Stimulated activated CD4-positive, alpha-beta T cell treated with anti-CD3 and anti-CD28 coated beads, Interleukin-4, amount 100 ng/mL, for 24 hours (primary cell): ENCODE measurements at places on chromosomes 5 and 9.
A peak's percentile ranks its signal among the peaks of the same experiment; 100 is the strongest.

DNA sequence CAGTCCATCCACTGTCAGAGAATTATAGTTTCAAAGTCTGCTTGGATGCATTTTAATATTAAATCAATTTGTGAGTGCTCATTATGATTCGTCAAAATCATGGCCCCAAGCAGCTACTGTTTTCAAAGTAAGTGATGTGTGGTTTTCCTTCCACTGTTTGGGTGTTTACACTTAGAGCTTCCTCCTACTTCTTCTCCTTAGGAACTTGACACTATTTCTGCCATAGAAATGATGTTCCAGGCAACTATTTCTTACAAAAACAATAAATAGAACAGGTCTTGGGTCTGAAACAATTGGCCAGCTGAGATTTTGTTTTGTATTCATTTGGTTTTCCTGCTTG is 132.8 kb upstream of the RAI14 start:
- no peak for DNase-seq

GRCh38 chr5:167271511-167271910 is 1019.9 kb upstream of the WWC1 start:
- DNase-seq: no peak

GRCh38 chr9:33289496-33289895 is 820 bp upstream of the NFX1 start:
- DNase-seq: peak; percentile 44

DNA sequence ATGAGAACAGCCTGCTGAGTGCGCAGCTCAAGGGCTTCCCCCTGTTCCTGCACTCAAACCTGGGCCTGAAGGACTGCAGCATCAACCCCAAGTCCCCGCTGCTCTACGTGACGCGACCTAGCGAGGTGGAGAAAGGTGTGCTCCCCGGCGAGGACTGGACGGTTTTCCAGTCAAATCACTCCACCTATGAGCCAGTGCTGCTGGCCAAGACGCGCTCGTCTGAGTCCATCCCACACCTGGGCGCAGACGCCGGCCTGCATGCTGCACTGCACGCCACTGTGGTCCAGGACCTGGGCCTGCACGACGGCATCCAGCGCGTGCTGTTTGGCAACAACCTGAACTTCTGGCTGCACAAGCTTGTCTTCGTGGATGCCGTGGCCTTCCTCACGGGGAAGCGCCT is 19.9 kb downstream of the NDST1 start:
- no peak for DNase-seq

GRCh38 chr5:167864801-167865200 is 426.6 kb upstream of the WWC1 start:
- no peak for DNase-seq

- DNase-seq: no peak
These were observed 38.9 kb upstream of the STX17 start for GRCh38 chr9:99867536-99867935.

GRCh38 chr9:4826417-4827166 is 33.8 kb downstream of the RCL1 start:
- DNase-seq: no peak

GRCh38 chr9:109889456-109889855 is 109.5 kb downstream of the PALM2AKAP2 start:
- no peak for DNase-seq

- DNase-seq: no peak
These were observed 83.2 kb upstream of the ANKH start for GRCh38 chr5:14954616-14955343.

- peak; percentile 44 for DNase-seq
These were observed 8.7 kb downstream of the TTC39B start for GRCh38 chr9:15298362-15298761.

- no peak for DNase-seq
These were observed 92.0 kb upstream of the IRX4 start for GRCh38 chr5:1974501-1975405.

DNA sequence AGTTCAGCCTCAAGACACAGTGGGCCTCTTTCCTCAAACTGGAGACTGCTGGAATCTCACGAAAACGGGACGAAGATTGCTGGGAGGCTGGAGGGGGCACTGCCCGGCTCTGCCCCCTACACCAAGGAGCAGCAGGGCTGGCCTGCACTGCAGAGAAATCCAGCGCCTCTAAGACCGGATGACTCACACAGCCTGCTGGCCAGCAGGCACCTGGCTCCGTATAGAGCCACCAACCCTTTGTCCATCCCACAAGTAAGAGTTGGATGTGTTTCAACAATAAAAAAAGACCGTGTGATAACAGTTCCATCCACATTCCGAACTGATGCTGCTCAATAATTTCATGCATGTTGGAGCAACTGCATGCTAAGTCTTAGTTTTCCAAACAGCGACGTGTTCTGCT is 11.5 kb downstream of the CCDC127 start:
- DNase-seq: no peak

DNA sequence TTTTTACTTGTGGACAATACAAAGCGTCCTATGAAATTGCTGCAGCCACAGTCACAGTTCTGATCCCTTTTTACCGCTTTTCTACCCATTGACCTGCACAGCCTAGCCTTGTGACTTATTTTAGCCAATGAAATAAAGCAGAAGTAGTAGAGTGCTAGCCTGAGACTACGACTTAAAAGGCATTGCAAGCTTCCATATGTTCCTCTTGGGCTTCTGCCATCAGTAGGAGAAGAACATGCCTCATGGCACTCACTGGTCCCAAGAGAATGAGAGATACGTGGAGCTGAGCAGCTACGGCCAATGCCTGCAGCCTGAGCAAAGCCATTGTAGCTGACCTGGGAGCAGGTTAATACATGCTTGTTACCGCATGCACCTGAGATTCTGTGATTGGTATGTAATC is 416.6 kb upstream of the CLINT1 start:
- no peak for DNase-seq

DNA sequence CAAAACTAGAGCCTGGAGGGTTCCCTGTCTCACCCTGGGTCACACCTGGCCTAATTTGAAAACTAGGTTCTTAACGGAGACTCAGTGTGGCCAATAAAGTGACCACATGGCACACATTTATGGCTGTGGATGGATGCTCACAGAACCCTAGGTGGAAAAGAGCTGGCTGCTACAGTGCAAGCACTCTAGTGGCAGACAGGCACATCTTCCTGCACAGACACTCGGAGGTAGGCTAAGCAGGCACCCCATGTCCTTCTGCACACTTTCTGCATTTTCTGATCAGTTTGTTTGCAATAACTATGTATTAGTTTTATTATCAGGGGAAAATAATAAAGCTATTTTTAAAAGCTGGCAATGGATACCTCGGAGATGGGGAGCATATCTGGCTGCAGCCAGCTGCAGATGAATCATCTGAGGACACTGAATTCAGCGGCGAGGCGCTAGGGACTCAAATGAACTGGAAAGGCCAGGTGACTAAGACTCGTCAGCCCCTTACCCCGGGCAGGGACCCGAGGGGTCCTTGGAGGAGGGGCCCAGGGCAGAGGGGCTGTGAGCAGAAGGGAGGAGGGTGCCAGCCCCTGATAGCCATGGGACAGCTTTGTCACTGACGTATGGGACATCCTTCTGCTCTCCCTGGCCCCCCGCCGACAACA is 96.2 kb downstream of the OLFM1 start:
- DNase-seq: no peak

GRCh38 chr9:136352682-136353081 is 10.9 kb downstream of the DNLZ start:
- DNase-seq: no peak

GRCh38 chr5:125151150-125151900 is 404.9 kb upstream of the ZNF608 start:
- no peak for DNase-seq

GRCh38 chr5:79560771-79561524 is 47.0 kb upstream of the HOMER1 start:
- DNase-seq: peak; percentile 41

DNA sequence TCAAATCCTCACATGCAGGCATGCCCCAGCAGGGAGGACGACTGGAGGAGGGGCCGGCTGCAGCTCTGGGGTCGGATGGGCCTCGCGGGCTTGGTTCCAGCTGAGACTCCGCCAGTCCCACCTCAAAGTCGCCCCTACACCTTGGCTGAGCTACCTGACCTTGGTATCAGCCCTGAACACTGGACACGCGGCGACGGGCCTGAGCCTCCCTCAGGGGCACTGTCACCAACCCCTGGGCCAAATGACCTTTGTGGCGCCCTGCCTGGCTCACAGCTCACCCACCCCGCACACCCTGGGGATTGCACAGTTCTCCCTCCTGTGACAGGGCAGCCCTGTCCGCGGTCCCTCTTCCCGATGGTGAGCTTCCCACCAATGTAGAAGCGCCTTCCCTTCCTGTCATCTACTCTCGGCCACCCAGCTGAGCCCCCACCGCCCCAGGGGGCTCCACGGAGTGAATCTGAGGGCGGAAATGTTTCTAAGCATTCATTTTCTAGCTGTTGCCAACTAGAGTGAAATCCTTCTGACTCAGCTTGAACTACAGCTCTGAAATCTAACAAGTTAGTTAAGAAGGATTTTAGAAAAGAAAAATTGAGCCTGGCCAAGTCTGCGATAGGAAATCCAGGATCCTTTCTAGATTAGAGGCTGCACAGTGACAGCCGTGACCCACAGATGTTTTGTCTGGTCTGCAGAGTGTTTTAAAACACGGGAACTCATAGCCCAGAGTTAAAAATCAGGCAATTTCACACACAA is 138.9 kb upstream of the PHYKPL start:
- no peak for DNase-seq

DNA sequence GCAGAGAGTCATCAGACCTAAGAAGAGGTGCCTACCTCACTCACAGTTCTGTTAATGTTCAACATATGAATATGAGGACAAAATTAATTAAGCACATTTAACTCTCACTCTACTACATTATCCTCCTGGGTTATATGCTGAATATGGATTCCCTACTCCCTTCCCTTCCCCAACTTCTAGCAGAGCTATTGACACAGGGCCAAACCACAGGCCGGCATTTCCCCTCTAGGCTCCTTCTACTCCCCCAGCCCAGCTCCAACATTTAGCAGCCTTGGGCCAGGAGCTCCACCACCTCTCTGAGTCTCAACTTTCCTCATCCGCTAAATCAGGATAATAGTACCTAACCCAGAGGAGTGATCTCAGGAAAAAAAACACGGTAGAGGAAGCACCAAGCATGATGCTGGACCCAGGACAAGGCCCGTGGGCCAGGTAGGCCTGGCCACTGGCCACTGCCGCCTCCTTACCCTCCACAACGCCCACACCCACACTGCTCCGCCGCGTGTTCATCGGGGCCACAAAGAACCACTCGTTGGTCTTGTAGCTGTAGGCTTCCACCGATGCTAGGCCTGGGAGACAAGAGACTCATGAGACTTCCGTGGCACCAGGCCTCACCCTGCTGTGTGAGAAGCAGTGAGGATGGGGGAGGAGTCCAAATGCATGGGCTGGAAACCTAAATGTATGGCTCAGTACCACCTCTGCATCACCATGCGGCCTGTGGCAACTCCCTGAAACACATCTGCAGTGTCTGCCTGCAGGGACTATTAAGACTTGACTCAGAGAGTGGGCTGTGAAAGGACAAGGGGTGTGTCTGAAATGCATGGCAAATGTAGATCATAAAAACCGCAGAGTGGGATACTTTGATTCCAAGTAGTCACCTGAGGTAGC is 98.8 kb downstream of the KLHL3 start:
- no peak for DNase-seq

DNA sequence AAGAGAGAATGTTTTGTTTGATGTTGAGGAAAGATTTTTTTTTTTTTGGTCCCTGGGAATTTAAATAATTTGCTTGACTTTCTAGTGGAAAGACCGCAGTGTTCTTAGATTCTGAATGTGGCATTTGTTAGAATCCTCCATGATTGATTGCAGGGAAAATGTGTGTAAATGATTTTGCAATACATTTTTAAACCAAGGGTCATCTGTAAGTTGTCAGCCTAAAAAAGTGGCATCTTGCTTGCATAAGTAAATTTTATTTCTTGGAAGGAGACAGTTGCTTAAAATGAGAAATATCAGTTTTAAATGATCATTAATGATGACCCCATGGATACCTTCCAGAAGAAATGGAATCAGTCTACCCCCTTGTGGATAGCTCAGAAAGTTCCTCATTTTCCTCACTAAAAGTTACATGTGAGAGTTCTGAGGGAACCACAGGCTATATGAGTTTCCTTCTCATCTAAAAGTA is 105.1 kb upstream of the SLC25A48 start:
- DNase-seq: no peak

DNA sequence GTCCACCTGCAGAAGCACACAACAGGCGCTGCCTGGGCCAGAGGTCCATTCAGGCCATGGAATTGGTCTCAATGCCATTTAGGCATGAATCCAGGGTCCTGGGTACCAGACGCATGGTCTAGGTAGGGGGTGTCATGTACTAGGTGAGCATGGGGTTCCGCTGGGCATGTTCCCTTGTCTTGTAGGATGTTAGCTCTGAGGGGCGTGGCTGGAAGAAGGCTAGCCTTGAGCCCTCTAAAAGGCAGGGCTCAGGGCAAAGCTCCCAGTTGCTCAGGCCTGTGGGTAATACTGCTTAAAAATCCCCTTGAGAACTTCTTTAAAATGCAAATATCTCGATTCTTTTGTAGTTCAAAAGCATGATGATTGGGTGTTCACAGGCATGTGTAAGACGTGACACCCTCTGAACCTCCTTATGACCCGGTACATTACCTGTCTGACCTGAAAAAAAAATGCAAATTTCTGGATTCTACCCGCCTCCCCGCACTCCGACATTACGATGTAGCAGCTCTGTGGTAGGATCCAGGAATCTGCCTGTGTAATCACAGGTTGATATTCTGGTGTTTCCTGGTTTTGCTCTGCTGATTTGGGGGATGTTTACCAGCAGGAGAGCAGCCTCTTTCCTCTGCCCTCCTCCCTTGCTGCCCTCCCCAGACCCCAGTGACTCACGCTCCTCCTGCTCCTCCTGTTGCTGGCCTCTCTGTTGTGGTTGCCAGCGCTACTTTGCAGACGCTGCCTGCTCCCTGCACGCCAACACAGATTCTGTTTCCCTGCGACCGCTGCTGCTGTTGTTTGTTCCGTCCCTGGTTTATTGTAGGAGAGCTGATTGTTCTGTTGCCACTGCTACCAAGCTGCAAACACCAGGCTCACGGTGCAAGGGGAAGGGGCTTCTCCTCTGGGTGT is 5.7 kb downstream of the TMC1 start:
- peak; percentile 83 for DNase-seq

DNA sequence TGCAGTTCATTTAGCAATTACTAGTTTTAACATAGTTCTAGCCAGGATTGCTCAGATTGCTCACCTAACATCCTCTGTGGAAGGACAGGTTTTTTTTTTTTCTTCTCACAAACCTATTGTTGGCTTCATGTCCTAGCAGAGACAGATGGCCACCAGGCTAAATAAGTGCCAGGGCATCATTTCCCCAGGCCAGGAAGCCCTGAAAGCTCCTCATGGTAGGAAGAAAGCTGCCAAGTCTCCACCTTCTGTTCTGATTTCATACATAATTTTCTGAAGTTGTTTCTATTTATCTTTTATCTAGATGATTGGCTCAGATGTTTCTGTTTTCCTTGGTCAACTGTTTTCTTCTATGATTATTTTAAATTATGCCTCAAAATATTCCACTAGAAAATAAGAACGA is 31.0 kb downstream of the EFCAB9 start:
- DNase-seq: no peak

- DNase-seq: no peak
These were observed 759.9 kb downstream of the DTWD2 start for GRCh38 chr5:118228489-118228888.
